Nephron progenitor cell (in vitro differentiated cells): ENCODE measurements at places on chromosomes 12 and 14.

DNA sequence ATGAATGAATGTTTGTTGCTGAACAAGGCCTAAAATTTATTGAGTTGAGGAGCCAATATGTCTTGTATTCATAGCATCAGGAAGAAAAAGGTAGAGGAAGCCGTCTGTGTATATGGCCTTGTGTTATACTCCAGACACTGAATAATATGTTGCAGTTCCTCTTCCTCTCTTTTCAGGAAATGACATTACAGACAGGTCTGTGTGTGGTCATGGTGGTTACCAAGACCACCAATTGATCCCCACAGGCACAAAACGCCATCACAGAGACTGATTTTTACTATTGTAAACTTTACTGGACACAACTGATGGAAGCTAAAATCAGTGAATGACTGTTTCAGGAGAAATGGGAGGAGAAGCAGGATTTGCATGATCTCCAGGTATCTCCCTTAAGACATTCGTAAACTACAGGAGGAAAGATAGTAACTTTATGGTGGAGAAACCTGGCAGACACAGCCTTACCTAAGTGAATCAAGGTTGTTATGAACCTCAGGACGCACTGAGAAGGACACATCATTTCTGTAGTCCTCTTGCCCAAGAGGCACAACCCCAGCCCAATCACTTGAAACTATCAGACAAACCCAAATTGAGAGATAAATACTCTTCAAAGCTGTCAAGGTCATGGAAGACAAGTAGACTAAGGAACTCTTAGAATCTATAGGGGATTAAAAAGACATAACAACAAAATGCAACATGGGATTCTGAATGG, 334.1 kb upstream of the RGS6 start:
- H3K36me3 ChIP-seq: peaks cover 53% of the 10 kb centered on the region
- no peaks in the 10 kb centered on the region for H3K27me3 ChIP-seq
- no peak overlapping the region for H3K4me3 ChIP-seq
- peaks cover 10% of the 10 kb centered on the region for H3K4me1 ChIP-seq

- H3K4me1 ChIP-seq: peaks cover 12% of the 10 kb centered on the region
- peak overlapping the region; percentile 8 for H3K27ac ChIP-seq
- no peak overlapping the region for H3K4me3 ChIP-seq
- H3K36me3 ChIP-seq: no peaks in the 10 kb centered on the region
- no peaks in the 10 kb centered on the region for H3K27me3 ChIP-seq
These were observed 54.4 kb upstream of the PLEKHG7 start for GRCh38 chr12:92648242-92649031.

DNA sequence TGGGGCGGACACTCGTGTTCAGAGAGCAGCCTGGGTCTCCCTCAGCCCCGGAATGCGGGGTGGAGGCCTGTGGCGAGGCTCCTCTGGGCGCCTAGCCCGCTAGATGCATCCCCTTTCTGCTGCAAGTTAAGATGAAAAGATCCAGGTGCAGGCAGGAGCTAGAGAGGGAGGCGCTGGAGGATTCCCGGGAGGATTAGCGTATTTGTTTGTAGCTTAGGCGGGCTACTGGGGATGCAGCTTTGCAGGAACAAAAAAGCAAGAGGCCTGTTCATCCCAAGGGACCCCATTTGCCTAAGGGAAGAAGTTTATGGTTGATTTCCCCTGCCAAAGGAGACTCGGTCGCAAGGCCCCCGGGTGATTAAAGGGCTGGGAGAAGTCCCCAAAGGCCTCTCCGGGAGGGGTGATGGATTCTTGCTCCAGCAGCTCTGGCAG, 824 bp downstream of the CCDC177 start:
- peak; percentile 44 for DNase-seq
- no peak overlapping the region for H3K27ac ChIP-seq
- H3K4me1 ChIP-seq: peaks cover 38% of the 10 kb centered on the region
- H3K27me3 ChIP-seq: peaks cover 37% of the 10 kb centered on the region

DNA sequence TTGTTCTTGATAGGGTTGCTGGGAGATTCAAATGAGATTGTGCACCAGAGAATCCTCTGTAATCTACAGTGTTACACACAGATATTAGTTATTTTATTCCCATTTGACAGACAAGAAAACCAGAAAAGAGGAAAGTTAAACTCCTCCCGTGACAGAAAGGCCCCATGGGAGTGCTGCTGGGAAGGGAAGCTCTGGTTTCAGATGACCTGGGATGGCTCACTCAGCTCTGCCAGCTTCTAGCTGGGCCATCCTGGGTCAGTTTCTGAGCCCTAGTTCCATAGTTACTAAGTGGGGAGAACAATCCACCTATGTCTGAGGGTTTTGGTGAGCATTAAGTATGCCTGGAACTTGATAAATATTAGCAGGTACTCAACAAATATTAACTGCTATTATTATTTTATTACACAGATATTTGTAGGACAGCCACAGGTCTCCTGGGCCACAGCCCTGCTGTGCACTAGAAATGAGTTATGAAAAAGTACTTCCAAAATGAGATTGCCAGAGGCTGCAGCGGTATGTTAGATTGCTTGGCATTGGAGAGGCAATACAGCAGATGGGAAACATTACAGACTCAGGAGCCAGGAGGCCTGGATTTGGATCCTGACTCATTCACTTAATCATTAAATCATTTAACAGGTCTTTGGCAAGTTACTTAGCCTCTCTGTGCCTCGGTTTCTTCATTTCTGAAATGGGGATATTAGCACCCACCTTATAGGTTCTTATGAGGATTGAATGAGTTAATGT, 47.1 kb upstream of the STON2 start:
- H3K36me3 ChIP-seq: no peaks in the 10 kb centered on the region
- peaks cover 9% of the 10 kb centered on the region for H3K27me3 ChIP-seq
- no peak overlapping the region for H3K4me3 ChIP-seq
- DNase-seq: no peak

GRCh38 chr12:1161197-1161596, 170.2 kb downstream of the ERC1 start:
- no peaks in the 10 kb centered on the region for H3K27me3 ChIP-seq
- peaks cover 46% of the 10 kb centered on the region for H3K36me3 ChIP-seq
- no peak for DNase-seq
- no peak overlapping the region for H3K4me3 ChIP-seq
- H3K4me1 ChIP-seq: peaks cover 22% of the 10 kb centered on the region
- H3K27ac ChIP-seq: peak overlapping the region; percentile 11

DNA sequence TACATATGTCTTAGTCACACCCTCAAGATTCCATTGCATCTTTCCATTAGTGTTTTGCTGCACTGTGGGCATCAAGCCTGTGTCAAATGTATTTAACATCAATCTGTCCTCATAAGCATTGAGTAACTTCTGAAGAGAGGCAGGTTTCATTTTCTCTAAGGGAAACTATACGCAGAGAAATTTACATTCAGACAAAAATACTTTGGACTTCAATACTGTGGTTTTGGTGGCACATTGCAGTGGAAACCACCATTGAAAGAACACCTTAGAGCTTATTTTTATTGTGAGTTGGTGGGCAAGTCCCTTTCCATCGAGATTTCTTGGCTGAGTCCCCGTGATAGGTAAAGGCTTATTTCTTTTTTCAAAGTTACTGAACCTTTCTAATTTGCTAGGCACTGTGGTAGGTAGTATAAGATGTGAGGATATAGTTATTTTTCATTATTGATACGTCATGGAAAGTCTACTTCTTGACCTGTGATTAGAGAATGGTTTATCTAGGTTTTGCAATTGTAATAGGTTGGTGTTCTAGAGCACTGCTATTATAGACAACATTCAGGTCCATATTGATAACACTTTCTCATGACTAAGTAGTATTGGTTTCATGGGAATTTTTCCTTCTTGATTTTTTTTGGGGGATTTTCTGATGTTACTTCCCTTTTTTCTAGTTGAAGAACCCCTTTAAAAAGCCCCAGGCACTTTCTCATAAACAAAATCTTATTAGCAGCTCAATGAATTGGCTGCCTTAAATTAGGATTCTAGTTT, 81.9 kb downstream of the CFAP54 start:
- H3K27ac ChIP-seq: no peak overlapping the region
- no peaks in the 10 kb centered on the region for H3K27me3 ChIP-seq
